ENCODE measurements at places on chromosomes 2 and 18. TPM values are rescaled to one million over a fixed set of nuclear protein-coding genes. Genes with fewer than 3 reads are reported as not detected.

DNA sequence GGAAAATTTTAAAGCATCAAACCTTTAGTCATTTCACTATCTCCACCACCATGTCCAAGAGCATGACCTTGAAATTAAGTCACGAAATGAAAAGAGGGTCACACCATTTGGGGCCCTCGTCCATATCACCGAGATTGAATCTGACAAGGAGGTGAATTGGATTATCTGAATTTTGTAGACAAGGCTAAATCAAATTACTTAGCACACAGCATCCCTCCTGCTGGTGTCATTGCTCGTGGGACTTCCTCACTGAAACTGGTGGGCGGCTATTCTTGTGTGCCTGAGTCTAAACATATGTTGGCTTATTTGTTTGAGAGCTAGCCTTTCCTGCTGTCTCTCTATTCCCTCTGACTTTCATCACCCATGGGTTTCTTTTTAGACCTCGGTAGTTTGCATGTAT lies 64.6 kb upstream of the CNGA3 start:
- no peak for DNase-seq

- DNase-seq, result no peak
Observed at GRCh38 chr18:42586601-42587000, 528.9 kb downstream of the RIT2 start.

DNA sequence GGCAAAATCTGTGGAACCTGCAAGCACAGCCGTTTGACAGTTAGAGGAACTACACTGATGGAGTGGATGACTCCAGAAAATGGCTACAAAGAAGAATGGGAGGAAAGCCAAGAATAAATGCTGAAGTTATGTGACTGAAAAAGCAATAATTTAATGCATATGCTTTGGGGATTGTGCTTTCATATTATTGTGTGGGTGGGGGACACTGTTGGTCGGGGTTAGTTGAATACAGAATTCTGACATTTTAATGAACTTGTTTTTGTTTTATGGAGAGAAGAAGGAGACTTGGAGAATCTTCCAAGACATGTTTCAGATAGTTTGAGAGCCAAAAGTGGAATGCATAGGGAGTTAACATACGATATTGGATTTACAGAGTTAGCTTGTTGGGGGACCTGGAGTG lies 68.5 kb downstream of the NRP2 start:
- no peak for DNase-seq

DNA sequence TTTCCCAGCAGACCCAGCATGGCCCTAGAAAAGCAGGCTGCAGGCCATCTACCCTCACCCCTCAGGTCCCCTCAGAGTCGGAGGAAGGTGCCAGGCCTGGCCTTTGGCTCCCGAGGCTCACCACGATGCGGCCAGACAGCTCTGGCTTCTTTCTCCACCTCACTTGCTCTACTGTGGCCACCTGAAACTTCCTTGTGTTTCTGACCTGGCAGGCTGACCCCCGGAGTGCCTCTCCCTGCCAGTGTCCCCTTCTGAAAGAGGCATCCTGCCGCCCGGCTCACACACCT lies 375.0 kb upstream of the HS6ST1 start:
- no peak for DNase-seq

DNA sequence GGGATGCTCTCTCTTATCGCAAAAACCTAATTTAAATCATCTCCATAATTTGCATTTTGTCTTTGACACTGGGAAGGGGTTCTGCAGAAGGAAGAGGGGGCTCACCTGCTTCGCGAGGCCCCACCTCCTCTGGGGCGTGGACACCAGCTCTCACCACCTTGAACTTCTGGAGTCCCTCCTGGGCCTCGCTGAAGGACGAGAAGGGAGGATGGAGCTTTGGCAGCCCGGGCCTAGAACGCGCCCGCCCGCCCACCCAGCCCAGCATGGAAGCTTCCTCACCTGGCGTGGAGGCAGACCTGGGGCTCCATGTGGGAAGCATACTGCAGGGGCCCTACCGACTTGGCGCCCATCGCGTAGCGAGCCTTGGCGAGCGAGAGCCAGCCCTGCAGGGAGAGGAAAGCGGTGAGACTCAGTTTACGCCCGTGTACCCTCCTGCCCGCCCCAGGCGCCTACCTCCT lies 1.1 kb upstream of the IMP4 start:
- DNase-seq, result no peak

- no peak for DNase-seq
Observed at GRCh38 chr2:231966886-231967285, 5.4 kb downstream of the DIS3L2 start.

- DNase-seq, result no peak
Observed at GRCh38 chr2:208363485-208363884, 43.1 kb upstream of the PTH2R start.

GRCh38 chr2:232231554-232231953 lies 147.0 kb upstream of the ALPP start:
- no peak for DNase-seq

GRCh38 chr2:27083410-27084296 lies 2.9 kb upstream of the KHK start:
- no peak for DNase-seq

- peak; percentile 87 for DNase-seq
Observed at GRCh38 chr2:219249203-219249980, 3.7 kb upstream of the TUBA4B start.

GRCh38 chr18:67154979-67155378 lies 361.5 kb downstream of the DSEL start:
- no peak for DNase-seq

DNA sequence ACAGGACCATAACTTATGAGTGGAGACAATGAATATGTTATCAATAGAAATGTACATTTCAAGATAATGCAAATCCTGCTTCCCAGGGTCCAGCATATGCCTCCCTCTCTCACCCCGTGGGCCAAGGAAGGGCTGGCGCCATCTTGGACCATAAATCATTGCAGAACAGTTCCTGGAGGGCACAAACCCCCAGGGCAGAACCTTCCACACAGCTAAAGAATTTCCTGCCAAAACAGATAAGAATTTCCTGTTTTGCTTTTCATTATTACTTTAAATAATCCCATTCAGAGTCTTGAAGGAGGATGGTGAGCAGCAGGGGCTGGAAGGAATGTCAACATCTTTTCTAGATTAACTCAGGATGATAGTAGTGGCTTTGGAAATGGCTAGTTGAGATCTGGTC lies 53.7 kb downstream of the EHD3 start:
- DNase-seq, result no peak

DNA sequence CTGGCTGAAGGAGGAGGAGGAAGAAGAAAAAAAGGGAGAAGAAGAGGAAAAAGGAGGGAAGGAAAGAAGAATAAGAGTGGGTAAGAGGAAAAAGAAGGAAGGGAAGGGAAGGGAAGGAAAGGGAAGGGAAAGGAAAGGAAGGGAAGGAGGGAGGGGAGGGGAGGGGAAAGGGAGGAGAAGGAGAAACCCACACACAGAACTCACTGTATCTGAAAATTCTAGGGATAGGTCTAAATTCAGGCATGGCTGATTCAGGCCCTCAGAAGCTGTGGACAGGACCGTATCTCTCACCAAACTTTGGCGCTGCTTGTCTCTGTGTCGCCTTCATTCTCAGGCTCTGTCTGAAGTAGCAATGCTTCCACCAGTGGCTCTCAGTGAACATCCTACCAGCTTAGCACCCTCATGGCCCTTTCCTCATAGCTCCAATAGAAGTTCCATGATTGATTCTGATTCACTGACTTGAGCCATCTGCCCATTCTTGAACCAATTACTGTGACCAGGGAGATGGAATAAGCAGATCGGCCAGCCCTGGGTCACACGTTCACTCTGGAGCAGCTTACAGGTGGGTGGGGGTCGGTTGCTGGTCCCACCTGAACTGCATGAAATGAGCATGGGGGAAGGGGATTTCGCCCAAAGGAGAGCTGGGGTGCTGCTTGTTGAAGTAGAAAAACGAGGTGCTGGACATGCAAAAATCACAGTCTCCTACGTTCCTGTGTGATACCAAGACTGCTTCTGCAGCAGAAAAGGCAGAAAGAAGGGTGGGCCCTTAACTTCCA lies 59.7 kb downstream of the TTC32 start:
- no peak for DNase-seq

DNA sequence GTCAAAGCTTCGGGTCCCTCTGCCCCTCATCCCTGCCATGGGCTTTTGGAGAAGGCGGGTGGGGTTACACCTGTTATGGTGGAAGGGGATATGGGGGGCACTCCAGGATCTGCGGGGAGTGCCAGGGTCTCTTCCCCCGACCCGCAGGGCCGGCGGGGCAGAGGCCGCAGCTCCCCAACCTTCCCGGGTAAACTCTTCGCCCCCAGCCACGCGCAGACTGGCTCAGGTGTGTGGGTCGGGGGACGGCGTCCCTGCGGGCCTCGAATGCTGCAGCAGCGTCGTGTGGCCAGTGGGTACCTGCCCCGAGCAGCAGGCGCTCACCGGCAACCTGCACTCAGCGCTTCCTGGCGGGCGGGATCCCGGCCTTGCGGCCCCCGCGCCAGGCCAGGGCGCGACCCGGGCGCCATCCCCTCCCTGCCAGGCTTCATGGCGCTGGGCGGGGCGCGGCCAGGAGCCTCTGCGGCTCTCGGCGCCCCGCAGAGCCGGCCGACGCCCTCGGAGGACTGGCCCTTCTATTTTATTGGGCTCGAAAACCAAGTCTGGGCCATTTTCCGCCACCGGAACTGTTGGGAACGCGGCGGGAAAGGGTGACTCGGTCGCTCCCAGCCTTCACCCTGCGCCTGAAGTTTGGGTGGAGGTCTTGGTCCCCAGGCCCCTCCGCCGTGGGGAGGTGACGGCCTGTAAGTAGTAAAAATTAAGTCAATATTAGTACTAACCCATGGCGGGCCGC lies 4.5 kb downstream of the GBX2 start:
- DNase-seq, result no peak

GRCh38 chr2:187566266-187566665 lies 12.0 kb upstream of the TFPI start:
- DNase-seq, result no peak

- DNase-seq, result no peak
Observed at GRCh38 chr2:222318712-222319585, 20.2 kb upstream of the PAX3 start.

- DNase-seq, result no peak
Observed at GRCh38 chr2:182606728-182607681, 109.1 kb upstream of the DNAJC10 start.

- DNase-seq, result no peak
Observed at GRCh38 chr18:6929370-6930102, 188.1 kb downstream of the LAMA1 start.

GRCh38 chr2:18171191-18172139 lies 293.0 kb downstream of the KCNS3 start:
- DNase-seq, result no peak

DNA sequence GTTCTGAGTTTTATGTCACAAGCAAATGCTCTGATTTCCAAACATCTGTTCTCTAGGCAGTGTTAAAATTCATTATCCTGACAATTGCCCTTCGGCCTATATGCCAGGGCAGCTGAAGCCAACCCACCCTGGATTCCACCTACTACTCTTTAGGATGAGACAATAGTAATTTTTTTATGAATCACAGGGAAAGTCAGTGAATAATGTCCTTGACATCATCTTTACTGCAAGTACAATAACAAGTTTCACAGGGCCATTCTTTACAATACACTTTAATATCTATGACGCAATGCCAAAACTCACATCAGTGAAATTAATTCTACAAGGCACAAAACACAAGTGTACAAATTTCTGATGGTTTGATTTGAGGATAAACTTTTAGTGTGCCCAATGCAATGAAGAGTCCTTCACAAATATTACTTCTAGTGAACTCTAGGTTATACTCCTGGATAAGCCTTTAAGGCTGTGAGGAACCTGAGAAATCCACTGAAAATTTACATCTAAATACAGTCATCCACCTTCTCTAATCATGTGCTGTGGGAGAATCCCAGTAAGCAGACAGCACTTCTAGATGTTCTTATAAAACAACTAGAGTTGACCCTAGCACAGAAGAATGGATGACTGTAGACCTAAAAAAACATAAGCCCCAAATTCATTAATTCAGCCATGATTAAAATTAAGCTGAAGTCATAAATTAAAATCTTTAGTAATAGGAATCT lies 77.3 kb upstream of the CTLA4 start:
- DNase-seq, result no peak

- no peak for DNase-seq
Observed at GRCh38 chr2:175525975-175526374, 344.5 kb upstream of the ATP5MC3 start.

Gene IL36A
- total RNA-seq, result not detected

Gene INHBB
- 12.4 TPM for total RNA-seq

Gene NOP58
- total RNA-seq, result 48.0 TPM

Gene NAT8
- total RNA-seq, result not detected

Gene NTSR2
- total RNA-seq, result not detected
